Sciatic nerve (tissue), 2 donors: ENCODE measurements at places on chromosomes 4 and X.

DNA sequence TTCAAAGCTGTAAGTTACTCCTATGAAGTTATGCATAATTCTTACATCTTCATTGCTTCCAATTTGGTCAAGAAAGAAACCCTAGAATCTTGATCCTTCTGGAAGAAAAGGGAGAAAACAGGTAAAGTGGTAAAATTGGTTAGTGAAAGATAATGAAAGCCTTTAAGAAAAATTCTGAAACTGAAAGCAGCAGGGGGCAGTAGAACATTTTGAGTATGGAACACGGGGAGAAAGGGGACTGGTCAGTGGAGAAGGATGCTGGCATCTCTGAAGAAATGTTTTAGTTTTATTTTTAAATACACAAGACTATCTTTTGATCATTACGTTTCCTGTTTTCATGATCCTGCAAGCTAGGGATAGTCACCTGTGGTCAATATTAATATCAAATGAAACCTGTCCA lies 54.3 kb downstream of the SLIT2 start:
- DNase-seq = no peak

DNA sequence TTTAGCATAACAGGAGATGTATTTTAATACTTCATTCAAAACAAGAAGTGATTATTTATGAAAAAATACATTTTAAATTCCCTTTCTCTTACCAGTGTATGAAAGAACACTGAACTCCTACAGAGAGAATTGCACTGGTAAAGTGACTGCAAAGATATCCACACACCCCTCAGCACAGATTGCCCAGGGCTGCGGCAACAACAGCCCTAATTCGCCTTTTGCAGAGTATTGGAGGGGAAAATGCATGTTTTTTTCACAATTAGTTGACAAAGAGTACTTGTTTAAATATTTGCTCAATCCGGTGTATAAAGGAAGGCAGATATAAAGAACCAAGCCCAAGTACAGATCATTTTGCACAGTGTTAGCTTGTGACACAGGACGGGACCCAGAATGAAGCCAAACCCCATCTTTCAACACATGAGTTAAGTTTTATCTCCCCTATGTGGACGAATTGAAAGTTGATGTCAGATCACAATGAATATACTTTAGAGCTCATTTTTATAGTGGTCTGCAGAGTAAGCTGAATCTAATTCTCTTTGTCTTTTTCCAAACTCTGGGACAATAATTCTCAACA lies 551.4 kb upstream of the IGFBP7 start:
- DNase-seq = no peak

GRCh38 chr4:56603297-56603696 lies 77.8 kb downstream of the HOPX start:
- no peak for DNase-seq

DNA sequence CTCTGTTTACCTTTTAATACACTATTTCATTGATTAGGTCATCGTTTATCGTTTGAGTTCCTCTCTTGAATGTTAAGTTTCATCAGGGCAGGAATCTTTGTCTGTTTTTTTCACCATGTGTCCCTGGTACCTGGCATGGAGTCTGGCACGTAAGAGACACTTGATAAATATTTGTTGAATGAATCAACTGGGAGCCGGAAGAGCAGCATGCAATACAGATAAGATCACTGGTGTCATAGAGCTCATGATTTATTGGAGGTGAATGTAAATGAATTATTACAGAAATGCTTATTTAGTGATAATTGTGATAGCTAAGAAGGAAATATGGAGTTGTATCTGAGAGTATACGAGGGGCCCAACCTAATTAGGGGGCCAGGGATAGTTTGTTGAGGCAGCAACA lies 62.8 kb downstream of the UCHL1 start:
- DNase-seq = no peak

- DNase-seq = no peak
Observed at GRCh38 chrX:8067754-8068462, 103.2 kb downstream of the VCX2 start.

- DNase-seq = no peak
Observed at GRCh38 chr4:1752284-1753041, 31.1 kb downstream of the TACC3 start.

DNA sequence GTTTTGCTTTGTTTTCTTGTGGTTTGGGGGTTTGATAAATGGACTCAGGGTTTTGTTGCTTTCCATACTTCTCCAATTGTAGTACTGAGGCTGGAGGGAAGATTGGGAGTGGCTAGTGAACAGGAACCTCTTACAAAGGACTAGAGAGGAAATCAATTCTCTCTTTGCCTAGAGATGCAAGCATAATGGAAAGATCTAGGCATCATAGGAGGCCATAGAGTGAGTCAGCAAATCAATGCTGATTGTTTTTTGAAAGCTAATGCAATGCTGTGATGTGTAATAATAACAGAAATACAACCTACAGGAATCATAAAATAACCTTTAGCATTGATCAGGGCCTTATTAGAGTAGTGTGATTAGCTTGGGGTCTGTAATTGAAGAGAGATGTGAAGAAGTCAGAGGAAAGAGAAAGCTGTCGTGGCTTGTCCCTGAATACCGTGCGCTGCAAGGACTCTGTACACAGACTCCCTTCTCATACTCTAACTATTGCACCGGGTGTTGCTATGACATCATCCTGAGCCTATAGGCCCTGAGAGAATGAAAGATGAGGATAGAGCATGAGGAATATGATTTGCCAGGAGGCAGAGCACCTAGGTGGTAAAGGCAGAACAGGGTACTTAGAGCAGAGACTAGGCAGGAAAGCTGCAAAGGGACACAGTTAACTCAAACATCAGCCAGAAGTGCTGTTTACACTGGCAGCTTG lies 29.3 kb upstream of the GPR101 start:
- DNase-seq = no peak

DNA sequence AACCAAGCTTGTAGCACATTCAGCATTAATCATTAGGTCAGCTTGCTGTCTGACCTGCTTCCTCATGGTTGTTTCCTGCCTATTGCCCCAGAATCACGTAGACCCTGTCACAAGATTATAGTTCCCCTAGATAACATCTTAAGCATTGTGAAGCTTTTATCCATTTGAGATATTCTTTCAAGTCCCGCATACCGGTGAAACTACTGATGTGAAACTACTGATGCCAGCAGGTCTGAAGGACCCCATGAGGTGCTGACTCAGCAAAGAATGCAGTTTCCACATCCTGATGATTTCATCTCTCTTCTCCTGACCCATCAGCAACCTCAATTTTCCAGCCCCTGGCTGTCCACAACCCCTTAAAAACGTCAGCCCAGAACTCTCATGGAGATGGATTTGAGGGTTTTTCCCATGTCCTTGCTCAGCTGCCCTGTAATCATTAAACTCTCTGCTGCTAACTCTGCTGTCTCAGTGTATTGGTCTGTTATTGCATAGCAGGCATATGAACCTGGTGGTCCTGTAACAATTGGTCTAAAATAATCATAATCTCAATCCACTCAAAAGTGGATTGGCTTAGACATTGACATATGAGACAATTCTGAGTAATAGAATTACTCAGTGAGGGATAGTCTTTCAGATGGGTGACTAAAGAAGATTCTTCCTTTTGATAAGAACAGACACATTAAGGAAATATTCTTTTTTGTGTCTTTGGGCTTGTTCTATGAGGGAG lies 26.3 kb upstream of the UBA6 start:
- DNase-seq = no peak

DNA sequence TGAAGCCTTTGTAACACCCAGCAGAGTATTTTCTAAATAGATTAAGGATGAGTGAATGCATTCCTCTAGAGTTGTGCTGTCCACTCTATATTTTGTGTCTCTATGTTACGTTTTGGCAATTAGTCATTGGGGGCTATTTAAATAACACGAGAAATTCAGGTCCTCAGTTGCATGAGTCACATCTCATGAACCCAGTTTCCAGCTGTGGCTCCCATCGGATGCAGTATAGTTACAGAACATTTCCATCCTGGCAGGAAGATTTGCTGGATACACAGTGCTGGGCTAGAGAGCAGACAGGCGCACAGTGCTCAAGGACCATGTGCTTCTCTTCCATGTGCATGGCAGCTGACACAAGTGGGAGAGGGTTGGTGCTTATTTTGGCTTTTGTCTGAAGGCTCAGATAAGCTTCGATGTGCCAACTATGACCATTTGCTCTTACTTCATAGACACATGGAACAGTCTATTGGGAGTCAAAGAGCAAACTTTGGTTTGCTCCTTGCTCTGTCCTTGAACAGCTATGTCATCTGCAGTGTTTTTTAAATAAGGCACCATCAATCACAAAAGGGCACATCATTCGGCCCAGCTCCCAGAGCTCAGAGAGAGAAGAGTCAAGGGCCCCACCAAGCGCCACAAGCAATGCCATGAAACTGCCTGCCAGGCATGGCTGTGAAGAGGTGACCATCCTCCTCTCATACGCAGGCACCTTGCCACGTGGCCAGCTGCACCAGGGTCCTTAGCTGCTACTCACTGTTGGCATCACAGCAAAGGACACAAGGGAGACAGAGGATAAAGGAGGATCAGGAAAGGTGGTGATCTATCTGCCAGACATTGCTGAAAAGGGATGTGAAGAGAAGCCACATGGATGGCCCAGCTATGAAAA lies 8.1 kb upstream of the STS start:
- DNase-seq = no peak

- no peak for DNase-seq
Observed at GRCh38 chr4:128521156-128521555, 233.5 kb upstream of the PGRMC2 start.

DNA sequence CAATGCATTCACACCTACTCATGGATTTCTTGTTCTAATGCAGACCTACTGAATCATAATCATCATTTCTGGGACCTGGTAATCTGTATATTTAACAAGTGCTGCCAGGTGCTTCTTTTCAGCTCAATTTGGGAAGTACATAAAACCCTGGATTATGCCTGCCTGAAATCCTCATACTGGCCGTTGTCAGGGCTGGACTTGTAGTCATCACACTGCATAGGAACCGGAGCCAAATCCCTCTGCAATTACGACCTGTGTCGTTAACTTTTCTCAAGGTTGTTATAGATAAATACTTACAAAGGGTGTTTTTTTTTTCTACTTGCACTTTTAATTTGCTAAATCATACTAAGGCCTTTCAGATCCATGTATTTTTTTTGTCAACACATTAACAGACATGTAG lies 294.9 kb upstream of the PRPS2 start:
- DNase-seq = no peak

- DNase-seq = no peak
Observed at GRCh38 chr4:6374575-6374974, 97.8 kb downstream of the PPP2R2C start.

GRCh38 chrX:84188320-84188834 lies 378 bp upstream of the RPS6KA6 start:
- peak; percentile 64 for DNase-seq

DNA sequence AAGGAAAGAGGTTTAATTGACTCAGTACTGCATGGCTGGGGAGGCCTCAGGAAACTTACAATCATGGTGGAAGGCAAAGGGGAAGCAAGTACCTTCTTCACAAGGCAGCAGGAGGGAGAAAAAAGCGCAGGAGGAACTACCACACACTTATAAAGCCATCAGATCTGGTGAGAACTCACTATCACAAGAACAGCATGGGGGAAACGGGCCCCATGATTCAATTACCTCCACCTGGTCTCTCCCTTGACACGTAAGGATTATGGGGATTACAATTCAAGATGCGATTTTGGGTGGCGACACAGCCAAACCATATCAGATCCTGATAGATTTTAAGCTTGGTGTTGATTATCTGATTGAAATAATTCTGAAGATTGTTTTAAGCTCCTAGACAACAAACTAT lies 218.7 kb downstream of the CBR4 start:
- DNase-seq = no peak

- no peak for DNase-seq
Observed at GRCh38 chr4:168654104-168654847, 157.4 kb downstream of the PALLD start.

- no peak for DNase-seq
Observed at GRCh38 chrX:136210243-136210642, 41.0 kb downstream of the MAP7D3 start.

- DNase-seq = no peak
Observed at GRCh38 chrX:15398874-15399273, 14.7 kb upstream of the VEGFD start.

GRCh38 chrX:4741024-4741423 lies 1027.6 kb upstream of the PRKX start:
- no peak for DNase-seq

GRCh38 chrX:71320126-71320525 lies 18.6 kb downstream of the ITGB1BP2 start:
- DNase-seq = no peak

DNA sequence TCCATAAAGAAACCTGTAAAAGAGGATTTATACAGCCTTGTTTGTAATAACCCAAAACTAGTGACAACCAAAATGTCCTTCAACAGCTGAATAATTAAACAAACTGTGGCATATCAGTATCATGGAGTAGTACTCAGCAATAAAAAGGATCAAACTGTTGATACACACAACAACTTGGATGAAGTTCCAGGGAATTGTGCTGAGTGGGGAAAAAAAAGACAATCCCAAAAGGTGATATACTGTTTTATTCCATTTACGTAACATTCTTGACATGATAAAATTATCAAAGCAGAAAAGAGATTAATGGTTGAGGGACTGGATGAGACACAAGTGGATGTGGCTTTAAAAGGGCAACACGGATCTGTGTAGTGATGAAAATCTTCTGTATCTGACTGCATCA lies 7.8 kb downstream of the CLIC2 start:
- no peak for DNase-seq

DNA sequence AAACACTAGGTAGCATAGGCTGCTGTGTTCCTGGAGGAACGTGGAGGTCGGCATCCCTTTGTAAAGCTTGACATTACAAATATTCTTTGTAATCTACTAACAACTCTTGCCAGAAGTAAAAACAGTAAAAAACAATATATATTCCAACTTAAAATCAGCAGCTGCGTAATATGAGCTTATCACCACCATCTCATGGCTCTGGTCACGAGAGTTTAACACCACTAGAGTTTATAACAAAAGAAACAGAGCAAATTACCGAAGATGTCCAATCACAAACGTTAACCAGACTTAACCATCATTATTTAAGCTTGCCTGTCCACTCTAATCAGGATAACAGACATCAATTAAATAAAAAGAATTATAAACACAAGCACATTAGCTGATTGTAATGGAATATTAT lies 236.7 kb downstream of the PCDH7 start:
- DNase-seq = no peak

DNA sequence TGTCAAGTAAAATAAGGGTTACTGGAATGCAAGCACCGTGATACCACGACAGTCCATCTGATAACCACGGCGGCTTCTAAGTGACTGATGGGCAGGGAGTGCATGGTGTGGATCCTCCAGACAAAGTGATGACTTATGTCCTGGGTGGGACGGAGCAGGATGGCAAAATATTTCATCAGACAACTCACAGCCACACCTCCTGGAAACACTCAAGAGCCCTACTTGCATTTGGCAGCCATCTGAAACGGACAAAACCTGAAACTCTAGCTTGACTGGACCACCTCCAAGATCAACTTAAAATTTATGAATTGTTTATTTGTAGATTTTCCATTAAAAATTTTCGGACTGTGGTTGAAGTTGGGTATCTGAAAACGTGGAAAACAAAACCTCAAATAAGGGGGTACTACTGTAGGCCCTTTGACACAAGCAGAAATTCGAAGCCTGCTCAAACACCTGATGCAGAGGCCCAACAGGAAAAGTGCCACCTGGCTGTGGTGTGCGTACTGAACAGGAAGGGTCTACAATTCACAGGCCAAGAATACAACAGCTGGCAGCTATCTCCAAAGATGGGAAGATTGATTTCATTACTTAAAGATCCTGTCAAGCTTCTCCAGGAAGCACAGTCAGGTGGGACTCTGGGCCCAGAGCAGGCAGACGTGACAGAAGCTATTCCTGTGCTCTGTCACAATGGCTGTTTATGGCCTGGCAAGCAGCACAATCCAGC lies 26.0 kb downstream of the LRIT3 start:
- DNase-seq = no peak
